T1000 (cell line): ENCODE measurements at places on chromosomes 1 and 21.
A peak's percentile ranks its signal among the peaks of the same experiment; 100 is the strongest.

GRCh38 chr1:106498238-106498637, 558.2 kb upstream of the PRMT6 start:
- DNase-seq: no peak

DNA sequence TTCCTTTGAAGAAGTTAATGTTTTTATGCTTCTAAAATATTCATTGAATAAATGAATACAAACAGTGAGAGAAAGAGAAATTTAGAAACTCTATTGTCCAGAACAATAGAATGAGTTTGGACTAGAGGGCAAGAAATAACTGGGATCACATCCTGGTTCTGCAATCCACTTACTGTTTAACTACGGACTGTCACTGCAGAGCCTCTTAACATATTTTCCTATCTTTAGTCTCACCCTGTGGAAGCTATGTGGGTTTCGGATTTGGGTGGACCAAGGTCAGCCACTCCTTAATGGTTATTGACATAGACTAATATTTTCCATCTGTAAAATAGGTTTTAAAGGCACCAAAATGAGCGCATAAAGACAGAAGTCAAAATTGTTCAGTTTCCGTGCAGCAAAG, 116.6 kb downstream of the UBE2U start:
- DNase-seq: no peak

- no peak for DNase-seq
Measured at GRCh38 chr1:33119532-33120217, 38.7 kb downstream of the AZIN2 start.

DNA sequence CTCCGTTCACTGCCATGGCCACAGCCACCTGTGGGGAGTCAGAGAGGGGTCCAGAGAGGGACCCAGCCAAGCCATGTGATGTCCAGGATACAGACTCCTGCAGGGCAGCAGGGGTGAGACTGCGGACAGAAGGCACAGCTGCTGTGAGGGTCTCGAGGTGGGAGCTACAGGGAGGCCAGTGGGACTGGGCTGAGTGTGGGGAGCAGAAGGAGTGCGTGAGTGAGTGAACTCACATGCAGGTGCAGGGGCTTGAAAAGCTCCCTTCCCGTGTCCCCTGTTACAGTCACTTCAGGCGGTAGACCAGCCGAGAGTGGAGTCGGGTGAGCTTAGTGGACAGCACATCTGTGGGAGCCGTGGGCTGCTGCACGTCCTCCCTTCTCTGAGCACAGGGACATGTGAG, 42.4 kb downstream of the S100B start:
- DNase-seq: no peak

DNA sequence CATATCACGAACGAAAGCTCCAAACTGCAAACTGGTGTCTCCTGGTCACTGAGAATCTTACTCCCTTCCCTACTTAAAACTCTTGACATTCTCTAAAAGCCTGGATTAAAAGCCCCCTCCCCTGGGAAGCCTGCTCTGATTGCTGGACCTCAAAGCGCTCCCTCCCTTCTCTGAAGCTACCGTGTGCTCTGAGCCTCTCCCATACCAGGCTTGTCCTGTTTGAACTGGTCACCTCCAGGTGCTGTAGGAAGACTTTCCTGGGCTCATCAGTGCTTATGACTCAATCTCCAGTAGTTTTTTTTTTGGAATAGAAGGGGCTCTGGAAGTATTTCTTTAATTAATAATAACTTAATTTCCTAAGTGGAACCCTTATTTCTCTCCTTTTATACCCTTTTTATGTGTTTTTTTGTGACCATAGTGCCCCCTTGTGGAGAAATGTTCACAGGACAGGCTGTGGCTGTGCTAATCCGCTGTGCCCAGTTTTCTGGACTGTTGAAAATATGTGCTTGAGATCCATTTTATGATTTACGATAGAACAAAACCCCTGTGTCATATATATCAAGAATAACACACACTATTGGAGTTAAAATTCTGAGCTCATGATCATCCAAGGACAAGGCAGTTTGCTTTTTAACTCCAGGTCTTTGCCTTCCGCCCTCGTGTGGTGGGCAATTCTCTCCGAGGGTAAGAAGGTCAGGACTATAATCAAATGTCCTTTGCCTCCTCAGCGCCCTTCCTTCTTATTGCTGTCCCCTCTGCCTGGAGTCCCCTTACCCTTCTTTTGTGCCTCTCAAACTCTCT, 16.9 kb downstream of the MTARC1 start:
- DNase-seq: peak; percentile 33

GRCh38 chr21:34029743-34030528, 43.4 kb upstream of the MRPS6 start:
- peak; percentile 12 for DNase-seq
